ENCODE measurements at places on chromosomes 2 and 18.

GRCh38 chr2:63424329-63425078 is 163.8 kb downstream of the WDPCP start:
- DNase-seq = peak; percentile 49

GRCh38 chr2:221286406-221286805 is 285.7 kb downstream of the EPHA4 start:
- DNase-seq = no peak

GRCh38 chr2:239144713-239144999 is 256.2 kb downstream of the HDAC4 start:
- DNase-seq = no peak

DNA sequence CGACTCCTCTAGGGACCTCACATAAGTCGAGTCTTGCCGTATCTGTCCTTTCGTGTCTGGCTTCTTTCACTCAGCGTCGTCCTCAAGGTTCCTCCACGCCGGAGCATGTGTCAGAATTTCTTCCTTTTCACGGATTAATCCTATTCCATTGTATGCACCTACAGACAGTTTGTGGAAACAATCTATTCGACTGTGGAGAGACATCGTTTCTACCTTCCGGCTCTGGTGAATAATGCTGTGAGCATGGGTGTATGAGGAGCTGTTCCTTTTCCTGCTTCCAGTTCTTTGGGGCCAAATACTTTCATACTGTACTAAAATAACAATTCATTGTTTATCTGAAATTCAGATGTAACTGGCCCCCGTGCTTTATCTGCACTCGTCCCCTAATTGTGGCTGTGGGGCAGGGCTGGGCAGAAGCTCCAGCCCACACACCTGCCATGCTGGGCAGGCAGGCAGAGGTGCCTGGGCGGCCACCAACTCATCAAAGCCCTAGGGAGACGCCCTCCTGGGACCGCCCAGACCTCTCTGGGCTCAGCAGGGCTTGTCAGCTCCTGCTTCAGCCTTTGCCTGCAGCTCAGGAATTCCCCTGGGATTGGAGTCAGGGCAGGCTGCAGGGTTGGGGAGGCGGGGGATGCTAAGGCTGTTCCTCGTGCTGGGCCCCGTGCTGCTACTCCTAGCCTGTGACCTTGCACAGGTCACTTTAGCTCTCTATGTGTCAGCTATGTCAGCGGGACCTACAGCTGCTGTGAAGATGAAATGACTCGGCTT is 14.5 kb downstream of the GPC1 start:
- DNase-seq = no peak

DNA sequence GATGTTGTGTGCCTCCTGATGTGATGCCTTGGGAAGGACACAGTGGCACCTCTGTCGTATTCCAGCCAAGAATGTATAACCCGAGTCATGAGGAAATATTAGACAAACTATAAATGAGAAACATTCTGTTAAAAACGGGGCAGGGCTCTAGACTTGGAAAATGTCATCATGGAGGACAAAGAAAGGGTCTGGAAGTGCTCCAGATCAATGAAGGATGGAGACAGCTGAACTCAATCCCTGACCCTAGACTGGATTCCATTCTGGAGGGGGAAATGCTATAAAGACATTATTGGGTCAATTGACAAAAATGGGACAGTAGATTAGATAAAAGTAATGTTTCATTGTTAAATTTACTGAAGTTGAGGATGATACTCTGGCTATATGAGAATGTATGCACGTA is 92.1 kb downstream of the SLC4A3 start:
- DNase-seq = no peak

- no peak for DNase-seq
Measured at GRCh38 chr2:204026294-204026693, 89.7 kb downstream of the ICOS start.

DNA sequence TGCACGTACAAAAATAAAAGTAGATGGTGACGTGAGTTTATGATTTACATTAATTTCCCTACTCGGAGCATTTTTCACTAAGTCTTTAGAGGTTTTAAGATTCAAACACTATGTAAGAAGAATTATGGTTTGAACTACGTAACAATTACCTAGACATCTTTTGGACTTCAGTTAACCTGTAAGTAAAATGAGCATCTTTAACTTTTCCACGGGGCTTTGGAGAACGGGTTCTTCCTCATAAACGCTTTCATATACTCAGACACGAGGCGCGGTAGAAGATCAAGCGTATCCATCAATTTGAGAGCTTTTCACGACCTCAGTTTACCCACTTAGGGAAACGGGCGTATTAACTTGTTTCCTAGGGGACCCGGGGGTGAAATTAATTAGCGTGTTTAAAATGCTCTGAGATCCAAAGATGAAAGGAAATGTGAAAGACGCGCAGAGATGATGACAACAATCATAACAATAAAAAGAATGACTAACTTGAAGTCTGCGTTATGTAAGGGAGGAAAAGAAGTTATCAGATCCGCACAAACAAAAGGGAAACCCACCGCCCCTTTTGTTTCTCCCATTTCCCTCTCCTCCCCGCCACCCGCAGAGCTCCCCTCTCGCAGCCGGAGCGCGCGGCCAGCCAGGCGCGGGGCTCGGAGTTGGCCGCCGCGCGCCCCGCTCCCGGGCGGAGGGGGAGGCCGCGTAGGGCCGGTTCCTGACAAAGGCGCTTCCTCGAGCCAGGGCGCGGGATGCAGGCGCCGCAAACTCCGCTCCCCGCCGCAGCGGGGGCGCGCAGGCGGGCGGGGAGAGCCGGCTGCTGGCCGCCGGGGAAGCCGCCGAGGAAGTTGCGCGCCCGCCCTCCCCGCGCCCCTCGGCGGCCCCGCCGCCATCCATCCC is 807 bp downstream of the PELI1 start:
- peak; percentile 56 for DNase-seq

- DNase-seq = no peak
Measured at GRCh38 chr2:177195194-177195593, 17.4 kb upstream of the HNRNPA3 start.

DNA sequence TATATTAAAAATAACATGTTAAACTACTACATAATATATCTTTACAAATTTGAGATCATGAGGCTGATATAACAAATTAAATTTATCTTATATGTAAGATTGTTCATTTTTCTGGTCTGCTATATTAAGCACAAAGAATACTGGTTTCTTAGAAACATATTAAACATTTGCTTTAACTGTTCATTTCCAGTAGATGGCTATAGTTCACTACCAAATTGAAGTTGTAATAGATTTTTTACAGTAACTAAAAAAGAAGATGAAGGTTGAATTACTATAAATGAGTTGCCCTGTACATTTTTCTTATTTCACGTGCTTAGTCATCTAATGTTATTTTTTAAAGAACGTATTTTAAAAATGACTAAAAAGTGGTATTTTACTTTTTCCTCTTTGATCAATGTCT is 57.0 kb downstream of the ZNF407 start:
- DNase-seq = no peak

- no peak for DNase-seq
Measured at GRCh38 chr2:74029714-74030397, 45.1 kb downstream of the TET3 start.

GRCh38 chr2:232525791-232526371 is at the start of gene CHRND:
CHRND (plus strand) TSS chr2:232526160; CDS start chr2:232526216, 56 bp downstream.
- DNase-seq = no peak

- no peak for DNase-seq
Measured at GRCh38 chr18:79123948-79124347, 54.8 kb downstream of the ATP9B start.

- DNase-seq = no peak
Measured at GRCh38 chr2:667332-667999, 9.7 kb downstream of the TMEM18 start.

DNA sequence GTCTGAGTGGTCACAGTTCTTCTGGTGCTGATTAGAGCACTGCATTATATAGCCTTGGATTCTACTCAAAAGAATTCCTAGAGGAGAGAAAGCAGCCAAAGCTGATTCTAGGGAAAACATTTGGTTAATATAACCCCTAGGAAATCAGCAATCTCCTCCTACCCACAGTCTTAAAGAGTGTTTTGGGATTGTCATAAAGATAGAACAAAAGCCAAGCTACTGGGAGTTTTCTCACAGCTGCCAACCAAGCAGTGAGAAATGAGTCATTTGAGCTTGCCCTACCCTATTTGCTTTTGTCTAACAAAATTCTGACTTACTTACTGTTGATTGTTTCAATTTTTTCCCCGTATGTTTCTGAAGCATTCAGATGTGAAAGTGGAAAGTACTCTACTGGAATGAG is 469.3 kb downstream of the PLCL1 start:
- no peak for DNase-seq
